ENCODE measurements at places on chromosomes 3 and 15.

GRCh38 chr3:5006755-5007202 lies 27.5 kb downstream of the BHLHE40 start:
- peak; percentile 96 for DNase-seq

- DNase-seq, result no peak
These were observed 1.9 kb downstream of the AEN start for GRCh38 chr15:88623061-88623460.

DNA sequence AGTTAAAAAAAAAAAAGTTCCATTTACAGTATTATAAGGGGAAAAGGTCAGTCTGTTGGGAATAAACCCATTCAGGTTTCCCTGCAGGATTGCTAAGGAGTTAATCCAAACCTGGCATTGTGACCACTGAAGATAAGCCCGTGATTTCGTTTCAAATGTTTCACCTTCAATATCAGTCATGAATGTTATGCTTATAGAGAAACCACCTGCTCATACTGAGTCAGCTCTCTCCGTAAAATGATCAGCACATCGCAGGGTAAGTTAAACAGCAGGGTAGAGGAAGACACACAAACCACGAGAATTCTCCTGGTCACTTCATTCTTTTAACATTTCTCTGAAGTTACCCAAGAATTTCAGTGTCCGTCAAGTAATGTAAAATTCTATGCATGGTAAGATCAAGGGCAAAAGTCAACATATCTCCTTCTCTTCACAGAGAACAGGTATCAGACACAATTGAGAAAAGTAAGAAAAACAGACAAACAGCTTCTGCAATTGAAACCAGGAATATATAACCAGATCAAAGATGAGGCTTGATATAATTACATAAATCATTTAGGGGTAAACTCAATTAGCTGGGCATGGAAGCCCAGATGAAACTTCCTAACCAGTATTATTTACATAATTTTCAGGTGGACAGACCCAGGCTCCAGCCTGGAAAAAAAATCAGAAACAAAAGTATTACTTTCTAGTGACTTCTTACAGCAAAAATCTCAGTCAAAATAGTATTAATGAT lies 67.6 kb upstream of the ARHGEF3 start:
- DNase-seq, result no peak

DNA sequence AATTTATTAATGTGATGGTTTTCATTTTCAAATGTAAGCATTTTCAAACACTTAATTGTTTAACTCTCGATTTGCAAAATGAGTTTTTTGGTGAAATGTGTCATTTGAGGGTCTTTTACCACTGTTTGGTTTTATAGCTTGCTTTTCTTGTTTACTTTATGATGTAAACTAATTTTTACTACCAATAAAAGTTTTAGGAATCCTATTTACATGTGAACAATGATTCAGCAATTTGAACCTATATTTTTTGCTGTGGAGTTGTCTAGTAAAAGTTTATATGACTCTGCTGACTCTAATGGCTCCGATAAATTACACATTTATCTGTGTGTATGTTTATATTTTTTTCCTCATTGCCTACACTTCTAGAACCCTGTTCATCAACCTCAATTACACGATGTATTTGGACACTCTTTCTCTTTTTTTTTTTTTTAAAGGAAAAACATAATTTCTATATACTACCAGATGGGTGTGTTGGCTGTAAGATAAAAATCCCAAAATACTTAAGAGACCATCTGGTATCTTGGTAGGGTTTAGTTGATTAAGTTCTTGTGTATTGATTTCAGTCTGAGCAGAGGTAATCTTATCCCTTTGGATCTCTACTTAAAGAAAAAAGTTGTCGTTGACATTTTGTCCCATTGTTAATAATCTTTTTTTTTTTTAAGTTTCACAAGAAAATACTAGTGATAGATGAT lies 89.5 kb downstream of the PTPRG start:
- DNase-seq, result no peak

GRCh38 chr3:189853906-189854305 lies 222.7 kb downstream of the TP63 start:
- no peak for DNase-seq

DNA sequence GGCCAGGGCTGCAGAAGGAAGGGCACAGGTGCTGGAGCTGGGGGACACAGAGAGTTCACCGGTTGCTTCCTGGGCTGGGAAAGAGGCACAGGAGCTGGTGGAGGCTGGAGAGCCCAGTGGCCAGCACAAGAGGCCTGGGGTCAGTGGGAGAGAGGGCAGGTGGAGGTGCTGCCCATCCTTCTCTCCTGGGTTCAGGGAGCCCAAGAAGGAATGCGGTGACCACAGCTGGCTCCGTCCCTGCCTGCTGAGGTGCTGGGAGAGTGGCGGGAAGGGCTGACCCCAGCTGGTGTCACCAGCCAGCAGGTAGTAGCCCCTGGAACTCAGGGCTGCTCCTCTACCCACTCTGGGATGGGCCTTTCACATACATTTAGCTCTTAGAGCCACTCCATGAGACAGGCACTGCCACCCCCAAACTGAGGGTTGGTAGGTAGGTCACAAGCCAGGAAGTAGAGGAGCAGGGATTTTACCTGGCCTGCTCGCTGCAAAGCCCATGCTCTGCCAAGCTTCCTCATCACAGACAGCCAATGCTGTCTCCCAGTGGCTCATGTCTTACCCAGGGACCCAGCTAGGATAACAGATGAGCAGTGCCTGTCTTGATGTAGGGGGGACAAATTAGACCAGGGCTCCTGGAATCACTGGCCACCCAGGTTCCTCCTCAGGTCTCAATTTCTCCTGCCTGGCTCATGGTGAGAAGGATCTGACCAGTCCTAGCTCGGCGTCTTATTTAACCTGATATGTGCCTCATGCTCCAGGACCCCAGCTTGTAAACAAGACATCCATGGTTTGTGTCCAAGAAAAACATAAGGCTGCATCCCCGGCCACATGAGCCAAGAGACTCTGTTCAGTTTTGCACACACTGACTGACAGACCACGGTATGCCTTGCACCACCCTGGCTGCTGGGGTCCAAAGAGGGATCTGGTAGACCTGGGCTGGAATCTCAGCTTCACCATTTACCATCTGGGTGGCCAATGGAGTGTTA lies 119.2 kb downstream of the CORO2B start:
- DNase-seq, result no peak

GRCh38 chr15:89829161-89829560 lies 14.5 kb upstream of the ANPEP start:
- no peak for DNase-seq

DNA sequence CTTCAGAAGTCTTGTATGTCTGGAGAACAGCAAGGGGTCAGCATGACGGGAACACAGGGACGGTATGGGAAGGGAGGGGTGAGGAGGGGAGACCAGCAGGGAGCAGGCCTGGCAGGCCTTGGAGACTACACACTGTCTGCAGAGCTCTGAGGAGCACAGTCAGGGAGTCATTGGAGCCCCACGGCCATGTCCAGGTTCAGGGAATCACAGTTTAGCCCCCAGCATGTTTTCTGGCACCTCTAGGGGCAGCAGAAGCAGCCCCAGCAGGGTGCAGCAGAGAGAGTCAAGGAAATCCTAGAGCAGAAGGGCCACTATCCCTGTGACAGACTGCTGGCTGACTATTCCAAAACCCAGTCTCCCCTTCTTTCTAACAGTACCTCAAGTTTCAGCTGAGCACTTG lies 3.2 kb downstream of the LAMP3 start:
- no peak for DNase-seq

DNA sequence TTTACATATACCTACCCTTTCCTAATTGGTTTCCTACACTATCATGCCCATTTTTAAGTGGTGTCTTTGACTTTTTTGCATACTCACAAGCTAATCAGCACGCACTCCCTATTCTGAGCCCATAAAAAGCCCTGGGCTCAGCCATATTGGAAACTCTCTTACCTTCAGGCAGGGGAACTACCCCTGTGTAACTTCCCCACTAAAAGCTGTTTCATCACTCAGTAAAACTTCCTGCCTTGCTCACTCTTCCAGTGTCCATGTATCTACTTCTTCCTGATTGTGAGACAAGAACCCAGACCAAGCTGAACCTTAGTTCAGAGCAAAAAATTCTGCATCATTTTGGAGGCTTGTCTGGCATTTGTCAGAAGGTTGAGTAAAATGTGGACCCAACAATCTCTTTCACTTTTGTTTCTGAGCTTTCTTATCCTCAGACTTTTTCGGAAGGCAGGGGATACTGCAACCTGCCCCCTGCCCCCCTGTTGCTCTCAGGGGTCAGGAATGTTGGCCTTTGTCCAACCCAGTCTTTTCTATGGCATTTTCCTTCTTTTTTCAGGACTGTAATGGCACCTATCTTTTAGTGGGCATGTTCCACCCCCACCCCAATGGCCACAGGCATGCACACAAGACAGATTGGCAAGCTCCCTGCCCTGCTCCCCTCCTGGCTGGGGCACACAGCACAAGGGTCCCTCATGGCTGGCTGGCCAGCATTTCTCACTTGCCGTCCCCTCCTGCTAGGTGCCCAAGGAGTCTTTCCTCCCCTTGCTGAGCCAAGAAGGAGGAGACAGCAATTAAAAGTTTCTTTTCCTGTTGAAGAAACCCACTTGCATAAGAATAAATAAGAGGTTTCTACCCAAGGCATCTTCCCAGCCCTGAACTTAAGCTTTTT lies 26.3 kb upstream of the TMEM45A start:
- DNase-seq, result no peak

GRCh38 chr3:140863580-140864009 lies 78.0 kb upstream of the SLC25A36 start:
- no peak for DNase-seq

GRCh38 chr3:58237238-58237940 lies at the start of gene ABHD6:
Gene ABHD6, plus strand, starts transcription at chr3:58237792. Its CDS starts 18,795 bp downstream, at chr3:58256587.
- DNase-seq, result peak; percentile 83

DNA sequence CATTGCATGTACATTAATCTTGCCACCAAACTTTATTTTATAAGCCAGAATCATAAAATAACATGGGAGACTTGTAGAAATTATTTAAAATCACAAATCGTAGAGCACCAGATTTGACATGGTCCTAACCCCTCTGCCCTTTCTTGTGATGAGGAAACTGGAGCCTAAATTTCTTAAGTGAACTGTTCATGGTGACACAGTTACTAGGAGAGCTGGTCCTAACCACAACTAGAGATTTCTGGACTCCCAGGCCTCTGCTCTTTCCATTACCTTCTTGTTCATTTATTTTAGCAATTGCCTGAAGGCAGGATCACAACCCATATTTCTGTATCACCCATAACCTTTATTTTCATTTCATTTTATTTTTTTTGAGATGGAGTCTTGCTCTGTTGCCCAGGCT lies 352.5 kb downstream of the LPP start:
- DNase-seq, result no peak

- DNase-seq, result no peak
These were observed 867 bp upstream of the DCAF1 start for GRCh38 chr3:51500632-51501131.

DNA sequence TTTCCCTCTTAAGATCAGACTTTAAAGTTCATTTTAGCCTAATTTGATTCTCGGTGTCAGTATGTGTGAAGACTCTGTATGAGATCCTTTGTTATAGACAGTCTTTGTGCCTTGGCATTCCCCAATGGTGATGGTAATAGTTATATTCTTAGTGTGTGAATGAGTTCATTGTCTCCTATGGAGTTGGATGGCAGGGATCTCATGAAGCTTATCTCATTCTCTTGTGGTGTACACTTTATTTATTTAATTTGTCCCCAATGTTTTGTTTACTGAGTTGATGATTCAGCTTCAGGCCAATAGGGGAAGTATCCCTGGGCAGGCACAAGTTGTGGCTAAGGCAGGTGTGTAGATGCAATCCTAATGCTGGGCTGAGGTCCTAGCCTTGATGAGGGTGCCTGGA lies 222.0 kb upstream of the DPPA4 start:
- no peak for DNase-seq

DNA sequence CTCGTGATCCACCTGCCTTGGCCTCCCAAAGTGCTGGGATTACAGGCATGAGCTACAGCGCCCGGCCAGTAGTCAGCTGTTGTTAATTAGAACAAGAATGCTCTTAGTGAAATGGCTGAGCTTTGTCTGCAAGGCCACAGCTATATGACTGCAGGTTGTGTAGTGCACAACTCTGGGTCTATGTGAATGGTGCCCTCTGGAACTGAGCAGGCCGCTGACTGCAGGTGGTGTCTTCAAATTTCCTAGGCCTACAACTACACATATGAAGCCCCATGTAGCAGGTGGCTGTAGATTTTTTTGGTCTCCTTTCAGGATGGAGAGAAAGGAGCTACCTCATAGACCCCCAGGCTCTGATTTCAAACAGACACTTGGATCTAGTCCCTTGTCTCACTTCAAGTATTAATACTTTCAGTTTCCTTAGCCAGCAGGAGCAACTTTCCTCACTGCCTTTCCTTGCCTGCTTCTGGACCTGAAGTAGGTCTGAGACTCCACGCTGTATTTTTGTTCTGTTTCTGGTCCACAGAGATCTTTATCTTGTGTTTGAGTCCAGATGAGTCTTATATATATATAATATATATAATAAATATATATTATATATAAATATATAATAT lies 86.9 kb downstream of the C3orf80 start:
- no peak for DNase-seq

DNA sequence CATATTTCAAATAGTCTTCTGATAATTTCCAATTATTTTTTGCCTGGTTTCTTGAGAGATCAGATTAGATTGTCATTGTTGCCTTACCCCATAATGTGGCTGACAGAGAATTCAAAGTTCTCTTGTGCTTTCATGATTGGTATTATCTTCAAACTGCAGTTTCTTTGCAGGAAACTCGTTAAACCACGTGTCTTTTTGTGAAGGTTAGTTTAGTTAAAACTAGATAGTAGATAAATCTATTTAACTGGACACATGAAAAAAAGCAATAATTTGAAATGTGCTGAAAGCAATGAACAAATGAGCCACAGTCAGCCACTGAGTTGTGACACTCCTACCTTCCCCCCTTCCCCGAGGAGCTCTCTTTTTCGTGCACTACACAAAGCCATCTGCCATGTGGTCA lies 327.5 kb upstream of the UMPS start:
- no peak for DNase-seq

DNA sequence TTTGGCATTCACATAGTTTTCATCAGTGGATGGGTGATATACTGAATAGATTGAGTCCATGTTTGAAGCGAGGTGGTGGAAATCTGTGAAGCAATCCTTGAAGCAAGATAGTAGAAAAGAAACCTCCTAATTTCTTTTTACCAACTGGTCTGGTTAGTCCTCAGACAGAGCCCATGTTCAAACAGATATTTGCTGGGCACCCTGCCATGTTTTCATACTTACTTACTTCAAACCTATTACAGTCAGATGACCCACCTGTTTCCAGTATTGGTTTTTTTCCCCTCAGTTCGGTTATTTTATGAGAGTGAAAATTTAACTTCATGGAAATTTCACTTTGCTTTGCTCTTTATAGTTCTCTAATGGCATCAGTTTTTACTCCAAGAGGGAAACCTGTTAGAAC lies 23.7 kb downstream of the EXOSC7 start:
- no peak for DNase-seq

- peak; percentile 84 for DNase-seq
These were observed at the start of gene MELTF for GRCh38 chr3:197029511-197030167. Gene MELTF, minus strand, starts transcription at chr3:197029817. Its CDS starts 115 bp downstream, at chr3:197029702.

GRCh38 chr3:52259035-52259434 lies 13.5 kb downstream of the PPM1M start:
- no peak for DNase-seq

- no peak for DNase-seq
These were observed 25.5 kb upstream of the SHC4 start for GRCh38 chr15:48989170-48989569.

All from natural killer cell treated with Interleukin-12 subunit alpha and Interleukin-12 subunit beta and Interleukin-15 and Interleukin-18, amount 100 ng/mL, for 72 hours (primary cell).